ENCODE measurements at places on chromosomes 5 and 9. TPM values are rescaled to one million over a fixed set of nuclear protein-coding genes. Genes with fewer than 3 reads are reported as not detected.

Gene OGN
- not detected for total RNA-seq

Gene SPATA24
- total RNA-seq = 3.1 TPM

Gene FEM1C
- 14.5 TPM for total RNA-seq

Gene CLPTM1L
- 197 TPM for total RNA-seq

Gene OMD
- total RNA-seq = not detected

Gene DMRTA1
- 0.79 TPM for total RNA-seq

Gene GPBP1
- total RNA-seq = 63.2 TPM

Gene FOXD4
- under 0.01 TPM for total RNA-seq

Gene LSM11
- total RNA-seq = 5.0 TPM

Data from placental epithelial cell (primary cell).